ENCODE measurements at places on chromosomes 12 and 14.

- peak; percentile 23 for DNase-seq
Observed at GRCh38 chr14:33848706-33849454, 102.0 kb downstream of the EGLN3 start.

- no peak for DNase-seq
Observed at GRCh38 chr12:88309546-88309945, 167.4 kb downstream of the TMTC3 start.

DNA sequence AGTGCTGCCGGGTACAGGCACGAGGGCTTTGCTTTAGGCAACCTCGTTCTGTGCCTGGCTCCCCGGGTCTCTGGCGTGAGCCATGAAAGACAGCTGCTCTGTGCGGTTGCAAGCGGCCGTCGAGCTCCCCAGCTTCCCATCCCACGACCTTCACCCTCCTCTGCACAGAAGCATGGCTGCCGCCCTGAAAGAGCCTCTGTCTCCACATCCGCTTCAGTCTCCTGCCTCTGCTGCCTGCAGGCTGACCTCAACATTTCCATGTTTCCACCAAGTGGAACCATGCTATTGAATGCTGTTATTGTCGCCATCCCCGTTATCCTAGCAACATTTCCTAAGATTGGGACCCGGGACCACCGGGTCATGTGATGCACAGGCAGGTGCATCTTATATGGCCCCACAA is 57.1 kb downstream of the KDM2B start:
- no peak for DNase-seq

GRCh38 chr12:104048811-104049210 is 1.2 kb downstream of the GLT8D2 start:
- no peak for DNase-seq

GRCh38 chr14:66974397-66975025 is 214.7 kb upstream of the GARIN2 start:
- peak; percentile 4 for DNase-seq

- DNase-seq, result no peak
Observed at GRCh38 chr12:11059041-11059440, 3.1 kb downstream of the TAS2R46 start.

GRCh38 chr12:10153271-10154144 is 18.4 kb downstream of the OLR1 start:
- no peak for DNase-seq

- DNase-seq, result peak; percentile 18
Observed at GRCh38 chr12:14723763-14724162, 27.4 kb upstream of the GUCY2C start.

GRCh38 chr14:48398675-48399282 is 723.4 kb upstream of the MDGA2 start:
- DNase-seq, result peak; percentile 2

DNA sequence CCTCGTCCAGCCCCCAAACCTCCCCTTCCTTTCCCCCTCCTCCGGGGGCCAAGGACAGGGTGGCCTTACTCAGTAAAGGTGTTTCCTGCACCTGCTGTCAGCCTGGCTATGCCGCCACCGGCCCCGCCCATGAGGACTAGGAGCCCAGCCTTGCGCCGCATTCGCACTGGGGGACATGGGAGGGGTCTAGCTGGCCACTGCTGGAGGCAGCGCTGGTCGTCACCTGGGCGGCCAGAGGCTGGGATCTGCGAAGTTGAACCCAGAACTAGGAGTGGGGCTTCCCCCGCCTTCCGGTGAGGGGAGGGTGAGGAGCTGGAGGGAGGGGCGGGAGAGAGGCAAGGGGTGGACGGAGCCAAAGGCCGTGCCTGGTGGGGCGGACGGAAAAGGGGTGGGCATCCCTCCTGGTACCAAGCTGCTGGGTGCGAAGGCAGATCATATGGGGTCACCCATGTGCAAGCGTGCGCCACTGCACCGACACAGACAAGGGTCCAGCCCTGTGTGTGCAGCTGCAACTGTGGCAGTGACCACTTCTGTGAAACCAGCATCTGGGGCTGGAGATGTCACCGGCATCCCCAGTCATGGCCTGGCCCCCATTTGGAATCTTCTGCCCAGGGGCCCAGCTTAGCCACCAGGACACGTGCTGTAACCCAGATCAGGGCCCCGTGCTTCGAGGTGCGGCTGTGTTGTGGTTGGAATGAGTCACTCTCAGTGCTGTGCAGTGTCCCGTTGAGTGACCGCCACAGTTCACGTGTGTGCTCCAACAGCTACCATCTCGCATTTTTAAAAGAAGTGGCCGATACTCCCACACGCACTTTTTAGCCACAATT is 8.5 kb downstream of the AMN start:
- DNase-seq, result no peak

GRCh38 chr12:14828892-14829291 is 14.4 kb downstream of the ART4 start:
- no peak for DNase-seq

- DNase-seq, result no peak
Observed at GRCh38 chr12:123942238-123942653, 30.4 kb downstream of the CCDC92 start.

- no peak for DNase-seq
Observed at GRCh38 chr12:66956300-66956699, 277.4 kb upstream of the GRIP1 start.

- no peak for DNase-seq
Observed at GRCh38 chr14:32434880-32435279, 105.8 kb downstream of the AKAP6 start.

DNA sequence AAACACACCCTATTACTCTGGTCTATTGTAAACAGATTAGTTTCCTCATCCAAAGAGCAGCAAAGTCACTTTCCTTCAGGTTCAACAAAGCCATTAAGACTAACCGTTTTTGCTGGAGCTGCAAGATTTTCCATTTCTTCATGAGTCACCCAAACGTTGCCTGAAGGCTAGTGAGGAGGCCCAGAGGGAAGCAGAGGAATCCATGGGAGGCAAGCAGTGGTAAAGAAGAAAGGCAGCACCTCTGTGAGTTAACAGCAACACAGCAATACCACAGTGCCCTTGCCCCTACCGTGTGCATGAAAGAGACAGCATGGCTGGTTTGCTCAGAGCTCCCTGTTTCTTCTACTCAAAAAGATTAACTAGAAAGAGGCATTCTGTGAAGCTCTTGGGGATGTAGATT is 206.3 kb downstream of the ACSS3 start:
- DNase-seq, result no peak

- DNase-seq, result no peak
Observed at GRCh38 chr12:51922146-51922545, 14.8 kb downstream of the ACVRL1 start.

DNA sequence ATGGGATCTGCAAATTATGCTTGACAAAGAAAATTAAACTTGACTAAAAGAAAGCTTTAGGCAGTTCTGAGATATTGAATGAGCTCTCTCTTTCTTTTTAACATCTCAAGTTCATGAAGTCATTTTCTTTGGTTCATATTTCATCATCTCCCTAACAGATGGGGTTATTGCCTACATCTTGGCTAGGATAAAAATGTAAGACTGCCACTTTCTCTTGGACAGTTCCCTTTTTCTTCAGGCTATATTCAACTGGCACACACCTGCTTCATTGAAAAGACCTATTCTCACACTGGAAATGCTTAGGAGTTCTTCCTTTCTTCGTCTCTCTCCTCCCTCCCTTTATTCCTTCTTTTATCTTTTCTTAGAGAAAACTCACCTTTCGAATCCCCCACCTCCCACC is 355.9 kb upstream of the SEL1L start:
- DNase-seq, result no peak

DNA sequence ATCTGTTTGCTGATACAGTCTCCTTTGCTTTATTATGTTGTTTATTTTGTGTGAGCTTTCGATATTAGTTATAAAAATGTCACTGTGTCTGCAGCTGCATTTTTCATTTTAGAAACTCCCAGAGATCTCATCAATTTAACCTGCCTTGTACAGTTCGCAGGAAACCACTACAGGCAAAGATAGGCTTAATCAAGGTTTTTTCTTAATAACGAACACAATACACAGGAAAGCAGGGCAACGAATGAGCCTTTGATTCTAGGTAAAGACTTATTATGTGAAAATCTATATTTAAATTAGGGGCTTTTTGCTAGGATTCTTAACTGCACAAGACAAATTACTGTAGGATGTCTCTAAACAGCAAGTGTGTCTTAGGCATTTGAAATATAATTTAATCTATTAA is 191.9 kb downstream of the RGS6 start:
- DNase-seq, result no peak

DNA sequence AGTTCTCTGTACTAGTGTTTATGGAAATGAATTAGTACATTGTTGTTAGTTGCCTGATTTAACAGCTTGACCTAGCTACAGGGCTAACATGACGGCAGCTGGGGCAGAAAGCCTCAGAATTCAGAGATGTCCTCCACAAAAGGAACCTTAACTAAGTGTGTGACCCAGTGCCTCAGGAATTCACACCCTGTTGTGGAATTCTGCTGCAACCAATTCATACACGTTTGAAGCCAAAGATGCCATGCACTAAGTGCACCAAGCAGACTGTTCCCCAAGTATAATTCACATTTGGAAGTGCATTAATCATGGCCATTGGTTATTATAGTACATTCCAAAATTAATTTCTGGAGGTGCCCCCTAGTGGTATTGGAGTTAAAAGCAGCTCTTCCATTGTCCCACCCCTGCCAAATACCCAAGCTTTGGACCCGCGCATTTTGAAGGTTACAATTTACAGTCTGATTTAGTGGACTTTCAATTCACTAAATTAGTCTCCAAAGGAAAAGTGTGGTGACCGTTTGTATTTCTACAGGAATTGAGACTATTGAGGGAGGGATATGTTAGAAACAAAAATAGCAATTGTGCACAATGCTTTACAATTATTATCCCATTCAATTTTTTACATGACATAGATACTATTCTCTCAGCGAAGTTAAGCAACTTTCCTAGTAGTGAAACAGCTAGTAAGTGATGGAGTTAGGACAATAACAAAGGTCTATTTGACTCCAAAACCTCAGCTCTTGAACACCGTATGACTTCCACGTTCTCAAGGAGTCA is 85.9 kb downstream of the PAX9 start:
- no peak for DNase-seq

GRCh38 chr12:64890873-64891468 is 66.5 kb downstream of the TBC1D30 start:
- peak; percentile 63 for DNase-seq

Measured in glomerular endothelial cell (primary cell).